ENCODE measurements at places on chromosomes 12 and 14.

GRCh38 chr14:38989922-38990546 lies 113.0 kb downstream of the SEC23A start:
- DNase-seq = no peak

DNA sequence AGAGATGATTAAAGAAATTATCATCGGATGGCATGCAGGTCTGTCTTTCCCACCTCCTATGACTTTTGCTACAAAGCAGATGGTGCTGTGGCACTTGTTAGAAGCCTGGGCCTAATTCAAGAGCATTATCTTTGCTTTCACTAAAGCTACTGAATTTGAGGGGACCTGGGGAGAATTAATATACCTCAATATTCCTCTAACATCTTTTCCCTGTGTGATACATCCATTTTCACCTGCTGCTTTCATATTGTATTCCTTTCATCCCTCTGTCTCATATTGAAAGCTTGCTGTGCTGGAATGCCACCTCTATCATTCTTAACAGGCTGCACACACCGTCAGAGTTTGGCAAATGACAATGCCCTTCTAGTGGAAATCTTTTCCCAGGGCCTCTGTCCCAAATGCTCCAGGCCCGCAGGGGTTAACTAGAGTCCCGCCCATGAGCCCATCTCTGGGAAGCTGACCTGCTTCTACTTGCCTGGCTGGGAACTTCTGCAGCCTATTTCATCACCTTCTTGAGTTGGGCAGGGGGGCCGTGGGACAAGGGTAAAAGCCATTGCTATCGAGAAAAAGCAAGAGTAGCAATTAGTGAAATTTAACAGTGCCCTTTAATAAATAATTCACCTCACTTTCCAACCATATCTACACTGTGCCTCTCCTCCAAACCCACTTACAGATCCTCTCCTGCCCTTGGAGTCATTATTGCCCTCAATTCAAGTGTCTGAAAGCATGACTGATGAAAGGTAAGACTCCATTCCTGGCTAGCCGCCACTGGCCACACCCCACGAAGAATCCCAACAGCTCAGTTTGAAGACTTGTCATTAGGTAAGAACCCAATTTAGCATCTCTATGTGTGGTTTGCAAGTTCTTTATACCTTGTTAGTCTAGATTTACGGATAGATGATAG lies 126.7 kb upstream of the BTG1 start:
- DNase-seq = no peak

- DNase-seq = no peak
Observed at GRCh38 chr12:105227879-105228278, 8.1 kb downstream of the APPL2 start.

DNA sequence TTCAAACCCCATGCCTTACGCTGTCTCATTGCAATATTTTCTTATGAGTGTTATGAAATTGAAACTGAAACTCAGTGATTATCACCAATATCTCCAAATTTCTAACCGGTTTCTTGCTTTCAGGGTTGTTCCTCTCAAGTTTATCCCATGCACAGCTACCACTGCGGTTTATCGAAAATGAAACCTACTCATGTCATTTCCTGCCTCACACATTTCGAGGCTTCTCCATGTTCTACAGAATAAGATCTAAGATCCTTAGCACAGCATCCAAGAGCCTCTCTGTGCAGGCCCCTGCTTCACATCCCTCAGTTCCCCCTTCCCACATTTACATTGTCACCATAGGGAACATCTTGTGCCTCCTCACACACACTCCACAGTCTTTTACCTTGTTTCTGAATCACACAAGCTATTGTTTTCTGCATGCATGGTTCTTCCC lies 45.5 kb upstream of the FAR2 start:
- peak; percentile 1 for DNase-seq

DNA sequence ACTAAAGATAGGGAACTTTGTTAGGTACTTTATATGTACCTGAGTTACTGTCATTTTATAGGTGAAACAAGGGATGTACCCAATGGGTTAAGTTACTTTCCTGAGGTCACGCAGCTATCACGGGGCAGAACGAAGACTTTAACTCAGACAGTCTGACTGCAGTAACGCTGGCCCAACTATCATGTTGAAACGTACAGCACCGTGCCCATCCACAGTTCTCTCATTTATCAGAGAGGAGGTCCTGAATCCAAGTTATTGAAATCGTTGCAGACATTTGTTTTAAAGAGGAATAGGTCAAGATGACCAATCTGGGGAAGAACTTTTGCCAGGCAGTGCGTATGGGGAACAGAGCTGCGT lies 587 bp upstream of the C12orf75 start:
- no peak for DNase-seq

All from GM12892 (cell line).